Cortex of kidney (tissue), 1 donor: ENCODE measurements at places on chromosomes 6 and 20.

GRCh38 chr6:135985471-135985870 is 134.0 kb downstream of the PDE7B start:
- DNase-seq = no peak

- DNase-seq = no peak
These were observed 16.5 kb downstream of the SMLR1 start for GRCh38 chr6:130843575-130844320.

- no peak for DNase-seq
These were observed 297.5 kb downstream of the SOX4 start for GRCh38 chr6:21891080-21891479.

GRCh38 chr6:15914553-15914952 is 214.3 kb upstream of the MYLIP start:
- no peak for DNase-seq

DNA sequence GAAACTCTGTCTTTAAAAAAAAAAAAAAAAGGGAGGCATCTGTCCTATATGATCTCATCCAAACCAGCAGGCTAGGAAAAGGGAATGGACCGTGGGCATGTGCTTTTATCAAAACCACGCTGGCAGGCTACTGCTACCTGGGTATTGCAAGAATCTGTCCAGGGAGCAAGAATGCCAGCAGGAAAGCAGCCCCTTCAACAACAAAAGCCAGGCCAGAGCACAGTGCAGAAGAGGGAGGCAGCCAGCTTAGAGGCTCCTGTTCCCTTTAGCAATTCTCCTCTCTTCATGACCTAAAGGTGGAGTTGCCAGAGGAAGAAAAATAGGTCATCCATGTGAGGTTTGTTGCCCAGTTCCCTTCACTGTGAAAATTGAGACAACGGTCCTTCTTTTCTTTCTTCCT is 18.2 kb downstream of the TBC1D20 start:
- DNase-seq = no peak

- no peak for DNase-seq
These were observed 240.9 kb downstream of the PHACTR1 start for GRCh38 chr6:12957321-12958051.

GRCh38 chr6:1669996-1670395 is 60.3 kb downstream of the FOXC1 start:
- no peak for DNase-seq

GRCh38 chr20:40241596-40242343 is 447.3 kb downstream of the MAFB start:
- no peak for DNase-seq

GRCh38 chr6:53014063-53014462 is 19.0 kb upstream of the GSTA4 start:
- no peak for DNase-seq

DNA sequence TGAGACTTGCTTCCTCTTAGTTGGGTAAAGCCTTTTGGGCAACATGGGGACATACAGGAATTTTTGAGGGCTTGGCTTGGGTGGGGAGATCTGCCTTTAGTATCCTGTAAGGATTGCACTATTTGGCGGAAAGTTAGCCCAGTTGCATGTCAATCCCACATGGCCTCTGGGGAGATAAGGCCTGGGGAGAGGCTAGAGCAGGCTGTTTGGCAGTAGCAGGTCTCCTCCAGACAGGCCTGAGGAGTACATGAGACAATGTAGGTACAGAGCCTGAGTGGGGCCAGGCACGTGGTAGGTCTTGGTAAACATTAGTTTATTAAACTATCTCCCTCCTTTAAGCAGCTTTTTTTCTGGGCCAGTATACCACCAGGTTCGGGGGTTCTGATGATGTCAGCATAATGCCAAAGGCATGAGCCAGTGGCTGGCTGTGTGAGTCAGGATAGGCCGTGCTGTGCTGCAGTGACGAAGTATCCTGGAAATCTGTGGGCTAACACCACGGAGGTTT is 147.9 kb downstream of the VEGFA start:
- no peak for DNase-seq

GRCh38 chr6:126574301-126574700 is 234.4 kb downstream of the CENPW start:
- no peak for DNase-seq

- no peak for DNase-seq
These were observed 72.6 kb upstream of the STXBP5 start for GRCh38 chr6:147131532-147132128.

- no peak for DNase-seq
These were observed 408.1 kb upstream of the MARCKS start for GRCh38 chr6:113449051-113449450.

- no peak for DNase-seq
These were observed 38.6 kb upstream of the PIM1 start for GRCh38 chr6:37131104-37131959.

- DNase-seq = no peak
These were observed 211.0 kb upstream of the ARG1 start for GRCh38 chr6:131362070-131362469.

DNA sequence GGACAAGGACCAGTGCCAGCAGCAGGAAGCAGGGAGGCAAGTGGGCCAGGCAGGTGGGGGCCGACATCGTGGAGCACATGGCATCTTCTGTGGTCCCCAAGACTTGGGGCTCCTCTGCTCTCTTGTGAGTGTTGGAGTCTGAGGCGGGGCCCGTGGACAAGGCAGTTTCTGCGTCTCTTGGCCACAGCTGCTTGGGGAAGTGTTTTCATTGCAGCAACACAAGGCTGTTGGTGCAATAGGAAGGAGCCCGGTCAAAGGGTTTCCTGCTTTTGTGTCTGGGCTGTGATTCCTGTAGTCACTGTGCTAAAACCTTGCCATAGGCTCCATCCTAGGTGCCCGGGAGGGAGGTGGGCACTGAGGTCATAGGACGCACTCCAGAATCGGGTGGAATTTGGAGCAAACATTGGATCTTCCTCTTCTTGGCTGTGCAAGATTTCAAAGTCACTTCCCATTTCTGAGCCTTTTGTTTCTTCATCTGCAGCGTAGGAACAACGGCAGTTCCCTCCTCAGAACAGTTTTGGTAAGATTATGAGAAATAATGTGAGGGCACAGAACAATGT is at the start of gene SIRPB2:
Gene SIRPB2 (minus strand): TSS at position 140 of the 560 bp plus-strand sequence. CDS start 61 bp downstream, at position 79.
- no peak for DNase-seq

DNA sequence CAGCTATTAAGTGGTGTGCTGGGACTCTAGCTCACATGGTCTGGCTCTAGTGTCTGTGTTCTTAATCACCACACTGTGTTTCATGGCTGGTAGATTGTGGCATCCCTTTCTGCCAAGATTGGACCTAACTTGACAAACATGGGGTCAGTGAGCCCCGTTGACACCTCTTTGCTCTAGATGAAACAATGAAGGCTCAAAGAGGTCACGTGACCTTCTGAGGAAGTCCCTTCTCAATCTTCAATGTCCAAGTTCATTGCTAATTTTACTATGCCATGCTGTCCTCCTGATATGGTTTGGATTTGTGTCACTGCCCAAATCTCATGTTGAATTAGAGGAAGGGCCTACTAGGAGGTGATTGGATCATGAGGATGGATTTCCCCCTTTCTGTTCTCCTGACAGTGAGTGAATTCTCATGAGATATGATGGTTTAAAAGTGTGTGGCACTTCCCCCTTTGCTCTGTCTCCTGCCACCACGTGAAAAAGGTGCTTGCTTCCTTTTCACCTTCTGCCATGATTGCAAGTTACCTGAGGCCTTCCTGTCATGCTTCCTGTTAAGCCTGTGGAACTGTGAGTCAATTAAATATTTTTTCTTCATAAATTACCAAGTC is 177.8 kb upstream of the MYLIP start:
- no peak for DNase-seq

DNA sequence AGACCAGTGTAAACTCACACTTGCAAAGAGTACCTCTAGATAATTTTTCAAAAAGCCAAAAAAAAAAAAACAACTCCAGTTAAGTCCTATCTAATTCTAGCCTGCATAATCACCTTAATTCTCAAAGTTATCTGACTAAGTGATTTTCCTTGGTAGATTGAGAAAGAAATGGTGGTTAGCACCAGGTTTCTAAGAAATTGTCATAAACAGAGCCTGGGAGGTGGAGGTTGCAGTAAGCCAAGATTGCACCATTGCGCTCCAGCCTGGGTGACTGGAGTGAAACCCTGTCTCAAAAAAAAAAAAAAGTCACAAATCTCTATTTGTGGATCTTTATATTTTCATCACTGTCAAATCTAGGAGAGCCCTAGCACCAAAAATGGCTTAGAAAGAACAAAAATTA is 8.9 kb downstream of the FBXO5 start:
- no peak for DNase-seq

GRCh38 chr20:753136-753535 is 15.2 kb downstream of the SLC52A3 start:
- no peak for DNase-seq

DNA sequence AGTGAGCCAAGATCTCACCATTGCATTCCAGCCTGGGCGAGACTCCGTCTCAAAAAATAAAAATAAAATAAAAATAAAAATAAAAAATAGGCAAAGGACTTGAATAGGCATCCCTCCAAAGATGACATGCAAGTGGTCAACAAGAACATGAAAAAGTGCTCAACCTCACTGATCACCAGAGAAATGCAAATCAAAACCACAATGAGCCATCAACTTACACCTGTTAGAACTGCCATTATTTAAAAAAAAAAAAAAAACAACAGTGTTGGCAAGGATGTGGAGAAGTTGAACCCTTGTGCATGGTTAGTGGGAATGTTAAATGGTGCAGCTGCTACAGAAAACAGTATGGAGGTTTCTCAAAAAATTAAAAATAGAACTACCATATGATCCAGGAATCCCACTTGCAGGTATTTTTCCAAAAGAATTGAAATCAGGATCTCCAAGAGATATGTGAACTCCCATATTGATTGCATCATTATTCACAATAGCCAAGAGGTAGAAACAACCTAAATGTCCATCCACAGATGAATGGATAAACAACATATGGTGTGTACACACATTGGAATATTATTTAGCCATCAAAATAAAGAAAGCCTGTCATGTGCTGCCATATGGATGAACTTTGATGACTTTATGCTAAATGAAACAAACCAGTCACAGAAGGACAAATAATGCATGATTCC is 2.8 kb downstream of the C20orf203 start:
- DNase-seq = no peak

DNA sequence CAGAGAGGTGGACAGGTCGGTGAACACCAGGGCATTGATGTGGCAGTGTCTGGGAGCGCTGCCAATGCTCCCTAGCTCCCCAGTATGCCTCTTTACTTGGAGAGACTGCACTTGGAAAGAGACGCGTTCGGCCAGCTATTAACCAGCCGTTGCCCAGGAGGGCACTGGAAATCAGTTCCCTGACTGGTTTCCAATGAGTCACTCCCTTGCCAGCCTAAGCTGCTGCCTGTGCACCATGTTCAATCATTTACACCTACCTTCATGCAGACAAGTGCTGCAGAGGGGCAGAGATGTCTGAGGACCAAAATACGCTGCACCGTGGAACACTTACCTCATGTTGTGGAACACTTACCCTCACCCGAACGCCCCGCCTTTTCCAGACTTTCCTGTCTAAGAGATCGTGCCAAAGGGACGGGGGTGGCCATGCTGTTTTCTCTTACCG is 151.6 kb downstream of the SOBP start:
- DNase-seq = no peak

- no peak for DNase-seq
These were observed 126.6 kb downstream of the SIM1 start for GRCh38 chr6:100338090-100338489.

DNA sequence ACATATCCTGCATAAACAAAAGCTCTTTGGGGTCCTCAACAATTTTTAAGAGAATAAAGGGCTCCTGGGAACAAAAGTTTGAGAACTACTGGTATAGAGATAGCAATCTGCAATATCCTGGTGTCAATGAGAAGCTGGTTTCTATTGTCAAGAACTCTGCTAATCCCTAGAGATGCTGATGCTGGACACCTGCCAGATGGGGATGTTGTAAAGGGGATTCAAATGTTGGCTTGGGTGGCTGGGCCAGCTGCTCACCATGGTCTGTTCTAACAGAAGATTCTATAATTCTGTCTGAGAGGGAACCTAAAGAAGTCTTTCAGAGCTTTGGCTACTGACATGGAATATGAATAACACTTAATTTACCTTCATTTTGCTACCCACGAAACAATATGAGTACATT is 137.8 kb downstream of the BTBD9 start:
- DNase-seq = no peak
